Naive thymus-derived CD4-positive, alpha-beta T cell (primary cell): ENCODE measurements at places on chromosomes 4 and X.

- no peak for DNase-seq
- H3K4me1 ChIP-seq, result no peaks in the 10 kb centered on the region
- H3K27ac ChIP-seq, result no peak overlapping the region
- H3K4me3 ChIP-seq, result no peak overlapping the region
- no peaks in the 10 kb centered on the region for H3K27me3 ChIP-seq
Observed at GRCh38 chr4:123265443-123265842, 131.2 kb upstream of the SPRY1 start.

DNA sequence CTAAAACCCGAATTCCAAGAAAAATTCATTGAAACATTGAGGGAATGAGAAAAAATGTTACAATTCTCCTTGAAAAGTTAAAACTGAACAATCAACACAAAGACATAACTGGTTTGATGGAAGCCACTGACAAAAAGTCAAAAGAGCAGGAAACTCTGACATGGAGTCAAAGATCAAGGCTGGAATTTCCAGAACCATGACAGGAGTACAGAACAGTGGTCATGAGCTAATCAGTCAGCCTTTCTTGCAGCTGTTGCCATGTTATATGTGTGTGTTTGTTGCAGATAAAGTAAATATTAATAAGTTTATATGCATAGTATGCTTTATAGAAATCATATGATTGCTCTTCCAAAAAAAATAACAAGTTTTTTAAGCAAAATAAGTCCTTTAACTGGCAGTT lies 184.7 kb upstream of the HCCS start:
- H3K36me3 ChIP-seq, result no peaks in the 10 kb centered on the region

DNA sequence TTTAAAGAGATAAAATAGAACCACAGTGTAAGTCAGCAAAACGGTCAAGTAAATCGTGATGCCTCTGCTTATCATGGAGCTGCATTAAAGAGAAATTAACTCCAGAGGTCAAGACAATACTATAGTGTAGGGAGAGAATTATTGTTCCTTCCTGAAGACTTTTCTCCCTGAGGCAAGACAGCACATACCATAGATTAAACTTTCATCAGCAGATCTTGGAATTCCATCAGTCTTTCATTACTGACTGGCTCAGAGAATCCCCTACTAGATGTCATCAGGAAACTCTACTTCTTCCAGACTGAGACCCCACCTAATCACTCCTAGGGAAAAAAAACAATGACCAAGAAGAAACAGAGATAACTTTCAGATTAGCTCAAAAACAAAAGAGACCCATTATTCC lies 131.3 kb downstream of the NSUN7 start:
- H3K27ac ChIP-seq, result no peak overlapping the region
- no peaks in the 10 kb centered on the region for H3K4me1 ChIP-seq
- DNase-seq, result no peak
- H3K4me3 ChIP-seq, result no peak overlapping the region
- H3K27me3 ChIP-seq, result no peaks in the 10 kb centered on the region

DNA sequence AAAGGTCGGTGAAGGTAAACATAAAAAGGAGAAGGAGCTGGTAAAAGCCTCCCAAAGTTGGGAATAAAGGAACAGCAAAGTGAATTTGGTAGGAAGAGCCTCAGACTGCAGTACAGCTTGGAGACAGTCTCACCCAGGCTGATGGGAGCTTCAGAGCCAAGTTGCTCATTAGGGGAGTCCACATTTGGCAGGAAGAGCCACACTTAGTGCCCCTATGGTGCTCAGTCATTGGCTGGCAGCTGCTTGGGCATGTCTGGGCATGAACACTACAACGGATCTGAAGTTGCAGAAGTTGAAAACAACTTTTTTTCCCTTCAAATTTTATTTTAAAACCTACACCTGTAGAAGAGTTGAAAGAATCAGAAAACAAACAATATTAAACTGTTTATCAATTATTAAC lies 2497.3 kb downstream of the ARAP2 start:
- H3K4me3 ChIP-seq, result no peak overlapping the region
- H3K36me3 ChIP-seq, result no peaks in the 10 kb centered on the region
- no peaks in the 10 kb centered on the region for H3K27me3 ChIP-seq
- DNase-seq, result no peak

GRCh38 chr4:6961496-6962210 lies 52.0 kb downstream of the TBC1D14 start:
- DNase-seq, result no peak
- H3K36me3 ChIP-seq, result no peaks in the 10 kb centered on the region
- H3K27ac ChIP-seq, result no peak overlapping the region

DNA sequence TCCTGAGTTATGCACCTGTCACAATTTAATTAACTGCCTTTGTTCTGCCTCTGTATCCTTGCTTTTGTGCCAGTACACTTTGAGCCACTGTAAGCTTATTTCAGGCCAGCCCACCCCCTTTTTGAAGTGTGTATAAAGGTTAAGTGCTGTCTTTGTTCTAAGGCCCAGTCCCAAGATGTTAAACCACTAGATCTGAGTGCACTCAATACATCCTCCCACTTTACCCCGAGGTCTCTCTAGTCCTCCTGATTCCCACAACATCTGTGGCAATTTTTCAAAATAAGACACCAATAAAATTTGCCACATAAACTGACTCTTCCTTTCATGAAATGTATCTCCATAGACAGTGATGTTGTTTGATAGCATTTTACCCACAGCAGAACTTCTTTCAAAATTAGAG lies 124.1 kb upstream of the SPIN4 start:
- H3K27me3 ChIP-seq, result no peaks in the 10 kb centered on the region
- no peak for DNase-seq
- H3K4me3 ChIP-seq, result no peak overlapping the region
- no peak overlapping the region for H3K27ac ChIP-seq

DNA sequence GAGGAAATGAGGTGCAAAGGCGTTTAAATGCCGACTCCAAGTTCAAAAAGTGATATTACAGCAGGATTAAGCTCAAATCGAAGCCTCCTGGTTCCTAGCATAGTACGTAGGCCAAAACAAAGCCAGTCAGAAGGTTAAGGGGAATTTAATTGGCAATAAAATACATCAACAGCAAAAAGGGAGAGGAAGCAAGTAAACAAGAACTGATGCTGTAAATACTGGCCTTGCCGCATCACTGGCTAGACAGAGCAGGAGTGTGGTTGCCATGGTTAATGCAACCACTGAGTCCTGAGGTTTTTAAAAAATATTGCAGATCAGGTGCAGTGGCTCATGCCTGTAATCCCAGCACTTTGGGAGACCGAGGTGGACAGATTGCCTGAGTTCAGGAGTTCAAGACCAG lies 63.2 kb upstream of the FBXW7 start:
- no peaks in the 10 kb centered on the region for H3K36me3 ChIP-seq
- H3K27me3 ChIP-seq, result no peaks in the 10 kb centered on the region
- no peak overlapping the region for H3K4me3 ChIP-seq
- H3K4me1 ChIP-seq, result no peaks in the 10 kb centered on the region
- no peak for DNase-seq
- no peak overlapping the region for H3K27ac ChIP-seq

DNA sequence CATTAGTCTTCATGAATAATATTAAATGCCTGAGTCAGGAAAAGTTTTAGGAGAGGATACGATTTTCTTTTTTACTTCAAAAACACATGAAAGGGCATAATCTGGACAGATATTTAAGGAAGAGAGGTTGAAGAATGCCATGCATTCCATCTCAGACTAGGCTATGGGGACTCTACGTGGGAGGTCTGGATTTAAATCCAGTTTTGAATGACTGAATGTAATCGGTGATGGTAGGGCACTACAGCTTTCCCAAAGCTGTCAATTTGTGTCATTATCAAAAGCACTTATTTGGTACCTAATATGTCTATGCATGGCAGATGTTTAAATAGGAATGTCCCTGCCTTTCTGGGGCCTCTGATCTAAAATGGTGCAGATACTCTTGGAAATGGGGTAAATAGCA lies 59.3 kb upstream of the RPL34 start:
- no peak for DNase-seq
- H3K36me3 ChIP-seq, result no peaks in the 10 kb centered on the region
- no peaks in the 10 kb centered on the region for H3K4me1 ChIP-seq
- no peaks in the 10 kb centered on the region for H3K27me3 ChIP-seq
- no peak overlapping the region for H3K27ac ChIP-seq
- no peak overlapping the region for H3K4me3 ChIP-seq

GRCh38 chrX:4253092-4253491 lies 539.6 kb upstream of the PRKX start:
- H3K27me3 ChIP-seq, result no peaks in the 10 kb centered on the region
- H3K4me1 ChIP-seq, result no peaks in the 10 kb centered on the region
- H3K27ac ChIP-seq, result no peak overlapping the region

GRCh38 chr4:74447636-74448233 lies 2.8 kb downstream of the AREG start:
- no peak overlapping the region for H3K27ac ChIP-seq
- H3K36me3 ChIP-seq, result no peaks in the 10 kb centered on the region
- DNase-seq, result no peak
- H3K4me3 ChIP-seq, result no peak overlapping the region
- no peaks in the 10 kb centered on the region for H3K27me3 ChIP-seq

GRCh38 chr4:138113819-138114400 lies 128.2 kb downstream of the SLC7A11 start:
- H3K27me3 ChIP-seq, result no peaks in the 10 kb centered on the region
- H3K4me3 ChIP-seq, result no peak overlapping the region
- no peak overlapping the region for H3K27ac ChIP-seq
- no peak for DNase-seq

- H3K27me3 ChIP-seq, result no peaks in the 10 kb centered on the region
- no peaks in the 10 kb centered on the region for H3K4me1 ChIP-seq
- H3K4me3 ChIP-seq, result no peak overlapping the region
- H3K27ac ChIP-seq, result no peak overlapping the region
Observed at GRCh38 chr4:175946472-175947116, 119.0 kb upstream of the WDR17 start.

DNA sequence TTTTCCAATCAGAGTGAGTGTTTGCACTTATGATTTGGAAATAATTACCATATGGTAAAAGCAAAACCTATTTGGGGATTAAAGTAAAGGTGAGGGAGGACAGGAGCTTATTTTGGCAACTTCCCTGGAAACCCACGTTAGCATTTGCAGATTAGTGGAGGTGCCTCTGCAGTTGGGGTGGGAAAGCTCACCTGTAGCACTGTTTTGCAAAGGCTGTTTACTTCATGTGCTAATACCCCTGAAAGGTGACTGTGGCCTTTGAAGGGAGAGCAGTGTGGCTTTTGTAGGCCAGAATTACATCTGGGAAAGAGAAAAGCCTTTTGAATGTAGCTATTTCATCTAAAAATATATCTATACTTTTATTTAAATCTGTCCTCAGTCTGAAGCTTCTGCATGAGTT lies 9.4 kb downstream of the SUPT20HL1 start:
- no peaks in the 10 kb centered on the region for H3K4me1 ChIP-seq
- H3K27ac ChIP-seq, result no peak overlapping the region
- no peak for DNase-seq
- no peaks in the 10 kb centered on the region for H3K36me3 ChIP-seq
- no peaks in the 10 kb centered on the region for H3K27me3 ChIP-seq
- no peak overlapping the region for H3K4me3 ChIP-seq

GRCh38 chr4:123020285-123020684 lies 97.9 kb upstream of the NUDT6 start:
- no peak overlapping the region for H3K4me3 ChIP-seq
- H3K27ac ChIP-seq, result no peak overlapping the region
- no peak for DNase-seq
- no peaks in the 10 kb centered on the region for H3K36me3 ChIP-seq

DNA sequence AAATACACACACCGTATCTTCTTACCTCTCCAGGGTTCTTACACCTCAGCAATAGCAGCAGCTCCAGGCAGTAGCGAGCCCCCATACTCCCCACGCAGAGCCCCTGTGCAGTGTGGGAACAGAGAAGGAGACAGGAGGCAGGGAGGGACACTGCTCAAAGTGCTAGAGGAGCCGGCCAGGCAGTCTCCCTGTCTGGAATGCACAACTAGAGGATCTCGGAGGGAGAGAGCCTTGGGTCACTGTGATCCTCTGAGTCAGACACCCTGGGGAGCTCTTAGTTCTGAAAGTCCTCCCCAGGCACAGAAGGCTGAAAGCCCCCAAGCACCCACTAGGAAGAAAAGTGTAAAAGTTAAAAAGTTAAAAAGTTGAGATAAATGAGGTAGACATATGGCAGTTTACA lies 16.0 kb downstream of the AMELX start:
- H3K4me3 ChIP-seq, result no peak overlapping the region
- no peak for DNase-seq
- no peak overlapping the region for H3K27ac ChIP-seq
- H3K36me3 ChIP-seq, result no peaks in the 10 kb centered on the region
- no peaks in the 10 kb centered on the region for H3K4me1 ChIP-seq
- no peaks in the 10 kb centered on the region for H3K27me3 ChIP-seq
